ENCODE measurements at places on chromosomes 4 and X. TPM values are rescaled to one million over a fixed set of nuclear protein-coding genes. Genes with fewer than 3 reads are reported as not detected.

- H3K36me3 ChIP-seq, result peaks cover 38% of the 10 kb centered on the region
- no peak overlapping the region for H3K27ac ChIP-seq
- no peak for DNase-seq
- H3K4me1 ChIP-seq, result no peaks in the 10 kb centered on the region
Observed at GRCh38 chr4:140626661-140627376, 58.1 kb upstream of the UCP1 start.

Gene FAM200B
- total RNA-seq, result 31.4 TPM

DNA sequence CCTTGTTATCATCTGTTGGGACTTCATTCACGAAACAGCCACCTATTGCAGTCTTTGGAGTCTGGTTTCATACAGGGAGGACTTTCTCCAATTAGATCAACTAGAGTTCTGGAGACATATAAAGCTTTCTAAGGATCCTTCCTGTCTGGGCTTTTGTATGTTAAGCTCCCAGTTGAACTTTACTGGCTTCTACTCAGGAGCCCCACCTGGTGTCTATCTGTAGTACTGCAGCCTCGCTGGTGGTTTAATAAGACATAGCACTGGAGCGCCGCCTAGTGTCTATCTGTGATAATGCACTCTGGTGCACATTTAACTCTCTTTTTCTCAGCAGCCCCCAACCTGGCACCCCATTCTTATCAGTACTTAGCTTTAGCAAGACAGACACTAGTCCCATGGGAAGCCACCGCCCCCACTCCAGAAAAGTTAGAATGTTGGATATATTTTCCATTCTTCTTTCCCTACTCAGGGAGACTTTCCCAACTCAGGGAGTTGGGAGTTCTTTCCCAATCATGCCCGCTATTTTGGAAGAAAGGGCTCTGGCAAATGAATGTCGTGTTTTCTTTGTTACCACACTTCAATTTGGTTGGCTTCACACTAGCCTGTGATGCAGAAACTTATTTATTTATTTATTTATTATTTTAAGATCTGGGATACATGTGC, 36.9 kb upstream of the SYTL4 start:
- H3K27me3 ChIP-seq, result no peaks in the 10 kb centered on the region
- no peaks in the 10 kb centered on the region for H3K4me1 ChIP-seq
- peak; percentile 80 for DNase-seq
- H3K4me3 ChIP-seq, result no peak overlapping the region
- no peak overlapping the region for H3K27ac ChIP-seq

- no peaks in the 10 kb centered on the region for H3K36me3 ChIP-seq
- H3K27me3 ChIP-seq, result no peaks in the 10 kb centered on the region
- no peaks in the 10 kb centered on the region for H3K4me1 ChIP-seq
- DNase-seq, result no peak
- H3K27ac ChIP-seq, result peak overlapping the region; percentile 91
Observed at GRCh38 chrX:19912-20571, 261.1 kb upstream of the PLCXD1 start.

DNA sequence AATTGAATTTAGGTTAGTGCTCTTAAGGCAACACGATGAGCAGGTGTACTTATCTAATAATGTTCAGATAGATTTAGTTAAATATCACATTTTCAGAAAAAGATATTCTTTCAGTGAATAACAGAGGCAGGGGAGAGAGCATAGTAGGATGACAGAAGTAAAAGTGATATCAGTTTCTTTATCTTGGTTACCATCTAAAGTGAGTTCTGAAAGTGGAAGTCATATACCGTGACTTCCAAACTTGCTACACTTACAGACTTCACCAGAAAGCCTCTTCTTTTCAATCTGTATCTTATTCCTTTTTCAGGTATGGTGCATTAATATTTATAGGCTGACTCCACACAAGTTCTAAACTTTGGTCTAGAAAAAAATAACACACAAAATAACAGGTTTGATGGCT, 124.9 kb downstream of the POU4F2 start:
- DNase-seq, result no peak
- H3K27me3 ChIP-seq, result no peaks in the 10 kb centered on the region
- no peak overlapping the region for H3K27ac ChIP-seq
- H3K4me3 ChIP-seq, result no peak overlapping the region
- no peaks in the 10 kb centered on the region for H3K36me3 ChIP-seq

Gene LRP2BP
- total RNA-seq, result 0.17 TPM

Gene RAB40A
- 0.89 TPM for total RNA-seq

- H3K36me3 ChIP-seq, result no peaks in the 10 kb centered on the region
- H3K4me1 ChIP-seq, result peaks cover 10% of the 10 kb centered on the region
- DNase-seq, result no peak
- H3K4me3 ChIP-seq, result no peak overlapping the region
- no peaks in the 10 kb centered on the region for H3K27me3 ChIP-seq
Observed at GRCh38 chr4:155828628-155829027, 37.4 kb downstream of the ASIC5 start.

- DNase-seq, result no peak
- no peaks in the 10 kb centered on the region for H3K36me3 ChIP-seq
- no peaks in the 10 kb centered on the region for H3K27me3 ChIP-seq
- no peak overlapping the region for H3K4me3 ChIP-seq
Observed at GRCh38 chr4:52966781-52967180, 104.7 kb downstream of the RASL11B start.

DNA sequence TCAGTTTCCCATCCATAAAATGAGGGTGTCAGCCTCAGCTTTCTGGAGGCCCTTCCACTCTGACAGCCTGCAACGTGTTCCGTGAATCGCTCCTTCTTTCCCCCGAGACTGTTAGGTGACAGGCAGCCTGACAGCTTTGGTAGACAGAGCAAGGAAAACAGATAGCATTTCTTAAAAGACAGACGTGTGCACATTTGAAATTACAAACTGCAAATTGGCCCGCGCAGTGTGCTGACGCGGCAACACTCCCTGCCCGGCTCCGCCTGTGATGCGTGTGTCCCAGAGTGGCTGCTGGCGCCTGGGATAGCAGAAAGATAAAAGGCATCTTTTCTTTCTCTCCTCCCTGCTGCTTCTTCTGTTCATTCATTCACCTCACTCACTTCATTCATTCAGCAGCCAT, 245.3 kb downstream of the AFAP1 start:
- no peaks in the 10 kb centered on the region for H3K4me1 ChIP-seq
- no peaks in the 10 kb centered on the region for H3K36me3 ChIP-seq
- DNase-seq, result no peak
- H3K27me3 ChIP-seq, result peaks cover 18% of the 10 kb centered on the region
- no peak overlapping the region for H3K4me3 ChIP-seq

DNA sequence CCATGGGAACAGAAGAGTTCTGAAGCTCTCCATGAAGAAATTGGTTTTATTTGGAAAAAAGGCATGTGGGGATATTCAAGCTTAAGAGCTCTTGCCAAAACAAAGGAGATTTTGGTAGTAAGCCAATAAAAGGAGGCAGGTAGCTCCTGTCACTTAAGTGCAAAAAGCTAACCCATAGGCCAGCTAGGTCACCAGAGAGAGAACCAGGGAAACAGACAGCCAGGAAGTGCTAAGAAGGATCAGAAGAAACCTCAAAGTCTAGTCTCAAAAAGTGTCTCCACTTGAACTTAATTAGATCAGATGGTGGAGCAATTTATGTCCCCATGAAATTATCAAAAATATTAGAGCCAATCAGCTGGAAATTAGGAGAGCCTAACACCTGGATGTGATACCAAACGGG, 49.2 kb downstream of the CD40LG start:
- H3K27ac ChIP-seq, result no peak overlapping the region
- no peak overlapping the region for H3K4me3 ChIP-seq
- H3K4me1 ChIP-seq, result no peaks in the 10 kb centered on the region
- no peaks in the 10 kb centered on the region for H3K27me3 ChIP-seq
- no peak for DNase-seq

- no peak overlapping the region for H3K4me3 ChIP-seq
- H3K4me1 ChIP-seq, result peaks cover 11% of the 10 kb centered on the region
- no peak for DNase-seq
- peaks cover 23% of the 10 kb centered on the region for H3K27me3 ChIP-seq
- no peaks in the 10 kb centered on the region for H3K36me3 ChIP-seq
- H3K27ac ChIP-seq, result no peak overlapping the region
Observed at GRCh38 chr4:1574601-1575417, 109.3 kb downstream of the FAM53A start.

Gene FMR1NB
- not detected for total RNA-seq

- peaks cover 19% of the 10 kb centered on the region for H3K4me1 ChIP-seq
- H3K27me3 ChIP-seq, result peaks cover 29% of the 10 kb centered on the region
- no peak overlapping the region for H3K27ac ChIP-seq
- no peaks in the 10 kb centered on the region for H3K36me3 ChIP-seq
Observed at GRCh38 chr4:76894537-76895255, 3.2 kb downstream of the SOWAHB start.

DNA sequence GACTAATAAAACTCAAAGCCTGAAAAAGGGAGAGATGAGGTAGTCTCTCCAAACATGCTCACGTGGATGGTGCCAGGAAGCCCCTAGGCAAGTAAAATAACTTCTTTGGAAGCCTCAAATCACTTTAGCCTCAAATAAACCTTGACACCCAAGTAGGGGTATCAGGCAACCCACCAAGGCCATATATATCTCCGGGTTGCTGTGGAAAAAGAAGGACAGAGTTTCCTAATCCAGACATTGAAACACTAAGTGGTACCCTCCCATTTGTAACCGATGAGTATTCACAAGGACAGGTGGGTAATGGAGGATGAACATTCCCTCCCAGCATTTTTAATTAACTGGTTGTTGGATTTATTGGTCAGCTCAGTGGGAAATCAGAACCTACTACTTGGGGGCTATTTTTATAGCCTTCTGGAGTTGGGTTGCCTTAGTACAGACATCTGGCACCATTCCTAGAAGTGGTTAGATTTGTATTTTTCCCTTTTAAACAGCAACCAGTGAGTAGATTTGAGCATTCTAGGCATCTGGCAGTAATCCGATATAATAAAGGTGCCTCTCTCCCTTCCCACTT, 87.7 kb downstream of the GPC3 start:
- no peaks in the 10 kb centered on the region for H3K27me3 ChIP-seq
- no peak for DNase-seq
- no peak overlapping the region for H3K4me3 ChIP-seq
- no peaks in the 10 kb centered on the region for H3K36me3 ChIP-seq
- peaks cover 21% of the 10 kb centered on the region for H3K4me1 ChIP-seq

DNA sequence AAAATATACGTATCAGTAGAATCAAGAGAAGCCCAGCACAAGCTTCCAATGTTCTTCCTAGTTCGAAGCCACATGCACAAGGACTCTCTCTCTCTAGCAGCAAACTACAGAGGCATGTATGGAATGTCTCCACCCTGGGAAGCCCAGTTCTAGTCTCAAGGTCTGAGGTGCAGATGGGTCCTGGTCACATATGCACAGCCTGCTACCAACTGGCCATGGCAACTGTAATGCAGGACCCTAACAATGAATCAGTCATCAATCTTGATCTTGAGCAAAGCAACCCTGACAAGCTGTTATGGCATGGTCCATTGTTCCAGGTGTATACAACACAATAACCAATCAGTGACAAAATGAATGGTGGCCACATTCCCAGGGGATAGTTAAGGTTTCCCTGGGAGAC, 55.8 kb downstream of the MBNL3 start:
- no peak overlapping the region for H3K4me3 ChIP-seq
- DNase-seq, result no peak
- peaks cover 10% of the 10 kb centered on the region for H3K36me3 ChIP-seq
- H3K27ac ChIP-seq, result peak overlapping the region; percentile 91

DNA sequence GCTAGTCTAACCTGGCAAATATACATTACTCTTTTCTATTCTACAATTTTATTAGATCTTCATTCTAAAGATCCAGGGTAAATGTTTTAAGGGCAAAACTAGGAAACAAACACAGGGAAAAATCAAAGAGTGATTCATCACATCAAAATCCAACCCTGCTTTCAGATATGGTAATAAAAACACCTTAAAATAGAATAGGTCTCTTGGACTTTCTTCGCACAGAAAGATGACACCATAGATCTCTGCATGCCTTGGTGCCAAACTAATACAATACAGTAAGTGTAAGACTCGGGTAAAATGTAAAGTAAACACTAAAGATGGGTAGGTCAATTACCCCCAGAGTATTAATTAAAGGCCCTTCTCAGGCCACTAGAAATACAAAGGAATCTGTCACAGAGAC, 34.2 kb downstream of the LDB2 start:
- H3K27ac ChIP-seq, result no peak overlapping the region
- no peaks in the 10 kb centered on the region for H3K36me3 ChIP-seq
- H3K27me3 ChIP-seq, result peaks cover 41% of the 10 kb centered on the region
- no peak for DNase-seq
- H3K4me1 ChIP-seq, result peaks cover 5% of the 10 kb centered on the region

GRCh38 chr4:40446839-40447238, 111.7 kb downstream of the CHRNA9 start:
- H3K27me3 ChIP-seq, result no peaks in the 10 kb centered on the region
- peaks cover 29% of the 10 kb centered on the region for H3K4me1 ChIP-seq
- no peak for DNase-seq
- no peak overlapping the region for H3K4me3 ChIP-seq
- peak overlapping the region; percentile 65 for H3K27ac ChIP-seq

GRCh38 chrX:150570512-150570911, 2.1 kb downstream of the MTM1 start:
- peaks cover 8% of the 10 kb centered on the region for H3K4me1 ChIP-seq
- H3K36me3 ChIP-seq, result no peaks in the 10 kb centered on the region
- peak overlapping the region; percentile 45 for H3K4me3 ChIP-seq
- no peak overlapping the region for H3K27ac ChIP-seq

Gene DGAT2L6
- not detected for total RNA-seq

- no peaks in the 10 kb centered on the region for H3K27me3 ChIP-seq
- H3K4me1 ChIP-seq, result no peaks in the 10 kb centered on the region
- H3K27ac ChIP-seq, result no peak overlapping the region
- H3K4me3 ChIP-seq, result no peak overlapping the region
- no peak for DNase-seq
- H3K36me3 ChIP-seq, result no peaks in the 10 kb centered on the region
Observed at GRCh38 chrX:27254656-27255055, 208.5 kb downstream of the PPP4R3C start.

- H3K4me3 ChIP-seq, result no peak overlapping the region
- H3K27me3 ChIP-seq, result no peaks in the 10 kb centered on the region
- no peaks in the 10 kb centered on the region for H3K4me1 ChIP-seq
- H3K36me3 ChIP-seq, result no peaks in the 10 kb centered on the region
- H3K27ac ChIP-seq, result no peak overlapping the region
Observed at GRCh38 chrX:57900975-57901374, 9.3 kb downstream of the ZXDA start.

GRCh38 chr4:42617030-42617429, 39.9 kb downstream of the ATP8A1 start:
- H3K27me3 ChIP-seq, result no peaks in the 10 kb centered on the region
- H3K4me1 ChIP-seq, result no peaks in the 10 kb centered on the region
- no peak overlapping the region for H3K4me3 ChIP-seq
- no peaks in the 10 kb centered on the region for H3K36me3 ChIP-seq

Gene TCP11X2
- total RNA-seq, result 4.7 TPM

Gene CLNK
- not detected for total RNA-seq

Gene POU3F4
- 0.53 TPM for total RNA-seq

- DNase-seq, result no peak
- H3K4me1 ChIP-seq, result no peaks in the 10 kb centered on the region
- no peaks in the 10 kb centered on the region for H3K36me3 ChIP-seq
- H3K27ac ChIP-seq, result no peak overlapping the region
Observed at GRCh38 chrX:123219916-123220315, 35.8 kb downstream of the GRIA3 start.

GRCh38 chr4:165096776-165097175, 15.9 kb downstream of the TMEM192 start:
- no peak overlapping the region for H3K4me3 ChIP-seq
- no peaks in the 10 kb centered on the region for H3K27me3 ChIP-seq
- H3K4me1 ChIP-seq, result no peaks in the 10 kb centered on the region
- peaks cover 6% of the 10 kb centered on the region for H3K36me3 ChIP-seq

Gene ARHGAP6
- total RNA-seq, result 1.9 TPM

GRCh38 chr4:122759639-122760310, 27.3 kb downstream of the BBS12 start:
- H3K27ac ChIP-seq, result no peak overlapping the region
- no peaks in the 10 kb centered on the region for H3K27me3 ChIP-seq
- H3K4me3 ChIP-seq, result no peak overlapping the region
- H3K36me3 ChIP-seq, result no peaks in the 10 kb centered on the region
- DNase-seq, result no peak

Gene CENPVL3
- 5.4 TPM for total RNA-seq
